ENCODE measurements at places on chromosomes 2 and 18.

DNA sequence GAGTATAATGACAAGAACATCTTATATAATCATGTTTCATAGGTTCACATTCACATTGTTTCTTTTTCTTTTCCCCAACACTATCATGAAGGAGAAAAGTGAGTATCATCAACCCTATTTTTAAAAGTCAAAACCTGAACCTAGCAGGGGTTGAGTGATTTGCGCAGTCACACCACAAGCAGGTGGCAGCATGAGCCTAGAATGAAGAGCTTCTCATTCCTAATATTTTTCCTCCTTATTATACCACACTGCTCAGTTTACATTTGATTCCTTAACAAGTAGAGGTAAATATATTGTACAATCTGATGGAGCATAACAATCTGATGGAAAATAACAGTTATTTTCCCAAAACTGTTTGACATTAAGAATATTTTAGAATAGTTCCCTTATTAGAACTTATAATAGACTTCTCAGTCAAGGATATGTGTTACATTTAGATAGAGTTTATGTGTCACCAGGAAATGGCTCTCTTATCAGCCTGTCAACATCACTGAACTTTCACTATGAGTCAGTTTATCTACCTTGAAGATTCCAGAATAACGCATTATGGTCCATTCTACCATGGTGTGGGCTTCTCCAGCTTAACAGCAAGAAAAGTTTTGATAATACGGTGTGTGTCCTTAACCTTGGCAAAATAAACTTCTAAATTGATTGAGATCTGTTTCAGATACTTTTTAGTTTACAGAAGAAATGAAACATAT is 119.5 kb downstream of the NEB start:
- no peak for DNase-seq

- no peak for DNase-seq
These were observed 49.3 kb downstream of the SP110 start for GRCh38 chr2:230170532-230170931.

DNA sequence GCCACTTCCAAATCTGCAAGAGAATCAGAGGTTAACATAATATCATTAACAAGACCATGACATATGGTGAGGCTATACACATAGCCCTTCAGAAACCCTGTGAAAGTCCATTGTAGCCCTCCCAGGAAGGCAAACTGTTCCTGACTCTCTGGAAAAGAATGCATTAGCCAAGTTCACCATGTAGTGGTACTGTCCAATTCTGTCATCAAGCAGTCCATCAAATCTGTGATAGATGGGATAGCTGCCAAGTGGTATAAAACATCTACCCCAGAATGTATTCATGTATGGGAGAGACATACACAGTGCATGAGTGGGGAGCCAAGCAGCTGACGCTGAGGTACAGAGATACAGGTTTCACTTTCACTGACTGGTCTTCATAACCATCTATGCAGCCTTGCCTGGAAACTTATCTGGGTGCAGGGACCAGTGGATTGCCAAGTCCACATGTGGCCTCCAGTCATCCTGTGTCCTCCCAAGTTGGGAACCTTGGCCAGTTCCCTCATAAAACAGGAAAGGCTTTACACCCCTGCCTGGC is 281.1 kb downstream of the MBD2 start:
- DNase-seq, result no peak

- no peak for DNase-seq
These were observed 438.1 kb upstream of the ST6GAL2 start for GRCh38 chr2:107323946-107324565.

DNA sequence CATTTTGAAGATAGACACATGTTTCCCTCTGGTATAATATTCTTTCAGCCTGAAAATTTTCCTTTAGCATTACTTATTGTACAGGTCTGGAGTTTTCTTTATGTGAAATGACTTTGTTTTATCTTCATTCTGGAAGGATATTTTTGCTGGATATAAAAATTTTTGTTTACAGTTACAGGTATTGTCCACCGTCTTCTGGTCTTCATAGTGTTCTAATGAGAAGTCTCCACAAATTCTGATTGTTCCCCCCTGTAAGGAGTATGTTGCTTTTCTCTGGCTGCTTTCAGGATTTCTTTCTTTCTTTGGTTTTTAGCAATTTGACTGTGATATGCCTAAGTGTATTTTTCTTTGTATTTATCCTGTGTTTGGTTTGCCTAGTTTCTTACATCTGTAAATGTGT is 15.0 kb downstream of the UBXN4 start:
- DNase-seq, result no peak

Measured in GM12892 (cell line).